ENCODE measurements at places on chromosomes 1 and 21. TPM values are rescaled to one million over a fixed set of nuclear protein-coding genes. Genes with fewer than 3 reads are reported as not detected.

- no peak for DNase-seq
These were observed 238.4 kb downstream of the TNR start for GRCh38 chr1:175504875-175505555.

The SAMSN1 gene
- not detected for total RNA-seq

The ILDR2 gene
- total RNA-seq: not detected

- no peak for DNase-seq
These were observed 22.0 kb upstream of the FHAD1 start for GRCh38 chr1:15224974-15225373.

- no peak for DNase-seq
These were observed 182.7 kb upstream of the KLHDC7A start for GRCh38 chr1:18297896-18298648.

GRCh38 chr1:57019236-57019839 is 53.5 kb upstream of the C8B start:
- DNase-seq: no peak

DNA sequence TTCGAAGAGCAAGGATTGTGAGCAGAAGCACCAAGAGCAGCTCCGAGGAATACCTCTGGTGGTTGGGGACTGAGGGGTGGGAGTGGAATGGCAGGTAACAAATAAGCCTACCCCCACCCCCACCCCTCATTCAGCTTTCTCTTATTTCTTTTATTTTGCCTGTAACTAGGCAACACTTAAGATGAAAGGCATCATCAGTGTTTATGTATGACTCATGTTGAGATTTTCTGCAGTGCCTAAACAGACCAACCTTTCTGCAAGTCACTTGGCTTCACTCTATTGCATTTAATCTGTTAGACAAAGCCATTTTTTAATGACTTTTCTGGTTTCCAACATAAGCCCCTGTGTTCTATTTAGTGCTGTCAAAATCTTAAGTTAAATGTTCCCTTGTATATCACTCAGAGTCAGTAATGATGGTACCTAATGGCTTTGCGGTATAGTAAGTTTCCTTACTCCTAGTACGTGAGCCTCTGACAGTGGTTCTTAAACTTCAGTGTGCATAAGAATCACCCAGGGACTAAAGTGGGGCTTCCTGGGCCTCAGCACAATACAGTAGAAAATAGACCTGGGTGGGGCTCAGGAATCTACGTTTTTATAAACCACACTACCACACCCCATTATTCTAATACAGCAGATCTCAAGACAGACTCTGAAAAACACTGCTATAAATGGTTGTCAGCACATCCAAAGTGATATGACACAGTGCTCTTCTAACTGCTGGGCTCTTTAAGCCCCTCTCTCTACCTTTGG is 19.9 kb downstream of the CASQ2 start:
- no peak for DNase-seq

DNA sequence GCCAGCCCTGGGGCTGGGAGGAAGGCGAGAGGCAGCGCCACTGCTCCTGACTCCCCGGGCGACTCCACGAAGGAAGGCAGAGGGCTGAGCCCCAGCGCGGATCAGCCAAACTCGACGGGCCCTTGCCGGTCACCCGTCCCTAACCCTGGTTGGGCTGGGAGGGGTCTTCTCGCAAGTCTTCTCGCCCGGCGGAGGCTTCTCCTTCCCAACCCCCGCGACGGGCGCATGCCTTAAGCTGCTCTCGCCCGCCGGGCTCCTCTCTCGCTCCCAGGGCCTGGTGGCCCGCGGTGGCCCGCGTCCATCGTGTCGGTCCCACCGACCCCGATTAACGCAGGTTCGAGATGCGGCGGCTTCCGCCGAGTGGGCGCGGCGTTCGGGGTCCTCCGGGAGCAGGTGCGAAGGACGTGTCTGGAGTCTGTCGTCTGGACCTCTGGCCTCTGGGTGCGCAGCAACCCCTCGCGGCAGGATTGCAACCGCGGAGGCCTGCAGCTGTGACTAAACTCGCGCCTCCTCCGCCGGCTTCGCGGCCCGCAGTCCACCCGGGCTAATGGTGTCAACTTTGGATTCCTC is 29.0 kb upstream of the PPM1J start:
- no peak for DNase-seq
